ENCODE measurements at places on chromosomes 2 and 18. TPM values are rescaled to one million over a fixed set of nuclear protein-coding genes. Genes with fewer than 3 reads are reported as not detected.

The GBX2 gene
- total RNA-seq: not detected

- DNase-seq: peak; percentile 82
These were observed 590 bp downstream of the EIF2B4 start for GRCh38 chr2:27369471-27370025.

DNA sequence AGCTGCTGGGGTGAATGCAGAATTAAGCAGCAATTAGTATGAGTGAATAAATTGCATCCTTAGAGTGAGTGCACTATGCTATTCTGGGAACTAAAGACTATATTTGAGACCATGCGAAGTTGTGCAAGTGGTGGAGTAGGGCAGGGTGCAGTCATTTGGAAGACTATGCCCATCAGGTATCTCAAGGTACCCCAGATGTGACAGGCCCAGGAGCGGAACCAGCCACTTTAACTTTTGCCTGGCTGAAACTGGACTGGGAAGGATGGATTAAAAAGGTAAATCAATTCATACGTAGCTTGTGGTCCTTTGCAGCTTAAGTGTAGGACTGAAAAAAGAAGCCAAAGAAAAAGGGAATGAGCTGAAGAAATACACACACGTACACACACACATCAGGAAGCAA is 1.7 kb downstream of the KYNU start:
- no peak for DNase-seq

- DNase-seq: peak; percentile 42
These were observed 7.9 kb upstream of the INPP4A start for GRCh38 chr2:98436734-98437133.

DNA sequence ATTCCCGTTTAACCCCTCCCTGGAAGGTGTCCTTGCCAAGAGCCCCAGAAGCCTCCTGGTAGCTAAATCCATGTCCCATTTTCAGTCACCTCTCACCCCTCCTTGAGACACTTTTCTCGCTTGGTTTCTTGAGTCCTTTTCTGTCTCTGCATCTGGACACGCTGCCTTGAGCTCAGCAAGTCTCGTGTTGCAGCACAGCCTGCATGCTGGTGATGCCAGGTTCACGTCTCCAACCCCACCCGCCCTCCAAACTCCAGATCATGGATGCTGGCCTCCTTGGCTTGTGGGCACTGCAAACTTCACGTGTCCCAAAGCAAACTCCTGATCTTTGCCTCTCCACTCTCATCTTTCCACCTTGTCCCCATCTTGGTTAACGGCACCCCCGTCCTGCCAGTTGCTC is 39.3 kb downstream of the CENPO start:
- no peak for DNase-seq

DNA sequence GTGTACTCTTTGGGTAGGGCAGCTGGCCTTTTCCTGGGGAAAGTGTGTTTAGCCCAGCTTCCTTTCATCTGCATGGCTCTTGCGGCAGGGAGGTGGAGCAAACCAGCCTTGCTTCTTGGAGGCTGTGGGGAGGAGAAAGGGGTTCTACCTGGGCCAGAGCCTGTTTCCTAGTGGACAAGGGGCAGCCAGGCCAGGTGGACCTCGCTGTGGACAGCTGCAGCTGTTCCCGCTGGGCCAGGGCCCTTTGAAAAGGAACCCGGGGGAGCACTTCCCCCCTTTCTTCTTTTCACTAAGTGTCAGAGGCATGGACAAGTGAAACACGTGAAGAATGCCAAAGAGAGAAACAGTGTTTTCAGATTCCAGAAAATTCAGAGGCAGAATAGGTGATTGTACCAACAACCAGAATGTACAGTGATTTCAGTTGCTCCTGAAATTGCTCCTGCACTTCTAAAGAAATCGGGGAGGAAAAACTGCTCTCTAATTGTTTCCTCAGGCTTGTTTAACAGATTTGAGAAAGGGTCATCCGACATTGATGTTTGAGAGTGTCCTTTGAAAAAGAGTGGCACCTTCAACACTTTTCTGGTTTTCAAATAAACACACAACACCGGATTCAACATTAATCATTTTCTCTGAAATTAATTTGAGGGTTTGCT is 3.9 kb downstream of the GLI2 start:
- DNase-seq: no peak

DNA sequence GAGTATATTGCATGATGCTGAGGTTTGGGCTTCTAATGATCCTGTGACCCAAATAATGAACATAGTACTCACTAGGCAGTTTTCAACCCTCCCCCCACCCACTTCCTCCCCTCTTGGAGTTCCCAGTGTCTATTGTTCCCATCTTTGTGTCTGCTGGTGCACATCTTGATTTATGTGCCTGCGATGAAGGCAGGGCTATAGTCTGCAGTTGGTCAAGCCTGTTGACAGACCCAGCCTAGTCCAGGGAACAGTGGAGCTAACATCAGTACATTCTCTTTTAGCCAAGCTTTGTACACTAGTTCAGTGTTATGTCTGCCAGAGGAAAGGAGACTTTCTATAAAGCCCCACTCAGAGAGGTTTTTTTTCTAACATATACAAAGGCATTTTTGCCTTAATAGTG is 287.6 kb downstream of the CPS1 start:
- no peak for DNase-seq

DNA sequence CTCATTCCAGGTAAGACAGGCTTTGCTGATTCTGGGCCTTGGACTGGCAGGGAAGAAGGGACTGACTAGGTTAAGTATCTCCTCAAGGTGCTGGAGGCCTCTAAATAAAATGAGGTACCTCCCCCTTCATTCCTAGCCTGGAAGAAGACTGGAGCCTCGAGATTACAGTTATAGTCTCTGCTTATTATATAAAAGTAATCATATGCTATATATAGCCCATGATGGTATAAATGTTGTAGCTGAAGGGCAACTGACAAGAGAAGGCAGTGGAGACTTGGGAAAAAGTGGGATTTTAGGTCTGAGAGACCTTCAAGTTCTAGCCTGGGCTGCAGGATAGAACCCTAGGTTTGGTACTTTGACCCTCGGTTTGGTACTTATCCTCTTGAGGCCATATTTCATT is 248.3 kb downstream of the PLCL1 start:
- DNase-seq: no peak

The ARL5A gene
- total RNA-seq: 64.4 TPM

DNA sequence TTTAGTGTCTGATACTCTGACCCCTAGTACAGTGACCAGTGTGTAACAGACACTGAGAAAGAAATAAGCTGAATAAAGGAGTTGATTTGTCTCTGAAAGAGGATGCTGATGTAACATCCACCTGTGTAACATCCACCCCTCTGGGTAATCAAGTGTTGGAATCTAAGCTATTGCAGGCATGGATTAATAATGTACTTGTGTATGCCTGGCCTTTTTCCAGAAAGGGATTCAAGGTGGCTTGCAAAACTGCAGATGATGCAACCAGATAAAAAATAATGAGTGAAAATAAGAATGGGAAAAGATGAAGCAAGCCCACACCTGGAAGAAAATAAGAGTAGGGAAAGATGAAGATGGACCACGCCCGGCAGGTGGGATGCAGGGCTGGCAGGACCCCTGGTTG is 48.2 kb upstream of the FOXI3 start:
- no peak for DNase-seq

GRCh38 chr18:8218197-8218596 is 391.0 kb upstream of the RAB12 start:
- no peak for DNase-seq

The SERPINB12 gene
- total RNA-seq: not detected

The HOXD10 gene
- total RNA-seq: not detected

DNA sequence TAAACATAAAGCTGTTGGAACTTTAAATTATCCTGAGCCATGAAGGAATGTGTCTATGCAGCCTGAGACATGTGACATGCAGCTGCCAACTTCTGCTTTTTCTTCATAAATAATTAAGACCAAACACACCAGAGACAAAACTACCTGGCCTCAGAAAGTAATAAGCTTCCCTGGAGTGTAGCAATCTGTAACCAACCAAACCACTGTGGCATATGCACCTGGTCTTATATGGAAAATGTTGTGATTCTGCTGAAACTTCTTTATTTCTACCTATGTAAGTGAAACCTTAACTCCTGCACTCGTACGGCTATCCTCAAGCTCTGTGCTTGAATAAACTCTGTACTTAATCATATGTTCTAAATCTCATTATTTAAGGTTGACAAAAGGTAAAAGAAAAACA is 515.0 kb downstream of the TMEM182 start:
- DNase-seq: no peak

GRCh38 chr2:207883002-207883780 is 113.5 kb upstream of the FZD5 start:
- DNase-seq: no peak

DNA sequence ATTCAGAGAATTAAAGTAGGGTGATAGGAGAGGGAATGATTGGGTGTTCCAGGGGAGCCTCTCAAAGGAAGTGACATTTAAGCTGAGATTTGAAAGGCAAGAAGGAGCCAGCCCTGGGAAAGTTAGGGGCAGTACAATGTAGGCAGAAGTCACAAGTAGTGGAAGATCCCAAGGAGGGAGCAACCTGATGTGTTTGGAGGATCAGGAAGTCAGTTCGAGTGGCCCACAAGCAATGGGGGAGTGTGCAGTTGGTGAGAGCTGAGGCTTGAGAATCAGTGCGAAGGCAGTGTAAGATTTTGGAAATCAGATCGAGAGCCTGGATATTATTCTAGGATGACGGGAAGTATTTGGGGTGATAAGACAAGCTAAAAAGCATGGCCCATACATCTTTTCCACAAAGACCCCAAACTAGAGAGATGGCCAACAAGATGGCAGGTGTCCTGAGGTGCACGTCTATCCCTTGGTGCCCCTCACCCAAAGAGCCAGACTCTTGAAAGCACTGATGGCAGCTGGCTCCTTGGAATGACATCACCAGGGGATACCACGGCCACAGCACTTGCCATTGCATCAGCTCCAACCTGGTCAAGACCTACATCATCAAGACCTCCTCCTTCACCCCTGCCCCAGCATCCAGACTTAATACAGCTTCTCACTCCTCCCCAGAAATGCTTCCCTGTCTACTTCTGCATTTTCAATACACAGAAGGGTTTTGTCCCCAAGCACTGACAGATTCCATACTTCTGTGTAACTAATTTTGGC is 127.3 kb downstream of the BCL2 start:
- no peak for DNase-seq

DNA sequence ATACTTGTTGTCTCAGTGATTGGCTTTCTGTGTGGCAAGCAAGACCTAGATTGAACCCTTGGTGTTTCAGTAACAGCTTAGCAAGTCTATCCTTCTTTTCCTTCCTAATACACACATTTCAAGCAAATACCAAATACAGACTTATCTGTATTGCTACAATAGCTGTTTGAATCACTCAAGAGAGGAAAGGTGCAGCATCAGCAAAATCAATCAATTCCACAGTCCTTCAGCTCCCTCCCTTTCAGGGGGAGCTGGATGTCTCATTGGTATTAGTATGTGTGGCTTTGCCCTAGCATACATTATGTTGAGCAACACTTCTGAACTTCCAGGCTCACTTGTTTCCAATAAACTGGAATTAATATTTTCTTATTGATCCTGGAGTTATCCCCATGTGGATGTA is 323.1 kb downstream of the TMX3 start:
- DNase-seq: no peak

DNA sequence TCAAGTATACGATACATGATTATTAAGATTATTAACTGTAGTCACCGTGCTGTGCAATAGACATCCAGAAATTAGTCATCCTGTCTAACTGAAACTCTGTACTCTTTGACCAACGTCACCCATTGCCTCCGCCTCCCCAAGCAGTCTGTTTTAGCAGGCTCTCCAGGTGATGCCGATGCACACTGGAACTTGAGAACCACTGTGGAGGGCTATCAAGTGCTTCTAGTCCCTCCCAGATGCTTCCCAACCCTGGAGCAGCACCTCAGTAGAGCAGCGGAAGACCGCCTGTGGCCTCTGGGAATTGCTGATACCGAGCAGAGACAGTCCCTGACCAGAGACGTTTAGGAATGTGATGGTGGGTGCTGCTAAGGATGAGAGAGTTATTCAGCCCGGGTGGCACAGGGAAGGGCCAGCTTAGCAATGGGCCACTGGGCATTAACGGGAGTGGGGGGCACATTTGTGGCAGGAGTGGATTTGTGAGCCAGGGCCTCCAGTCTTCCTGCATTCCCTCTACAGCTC is 50.7 kb downstream of the LIPG start:
- no peak for DNase-seq

The CD8B2 gene
- total RNA-seq: not detected

DNA sequence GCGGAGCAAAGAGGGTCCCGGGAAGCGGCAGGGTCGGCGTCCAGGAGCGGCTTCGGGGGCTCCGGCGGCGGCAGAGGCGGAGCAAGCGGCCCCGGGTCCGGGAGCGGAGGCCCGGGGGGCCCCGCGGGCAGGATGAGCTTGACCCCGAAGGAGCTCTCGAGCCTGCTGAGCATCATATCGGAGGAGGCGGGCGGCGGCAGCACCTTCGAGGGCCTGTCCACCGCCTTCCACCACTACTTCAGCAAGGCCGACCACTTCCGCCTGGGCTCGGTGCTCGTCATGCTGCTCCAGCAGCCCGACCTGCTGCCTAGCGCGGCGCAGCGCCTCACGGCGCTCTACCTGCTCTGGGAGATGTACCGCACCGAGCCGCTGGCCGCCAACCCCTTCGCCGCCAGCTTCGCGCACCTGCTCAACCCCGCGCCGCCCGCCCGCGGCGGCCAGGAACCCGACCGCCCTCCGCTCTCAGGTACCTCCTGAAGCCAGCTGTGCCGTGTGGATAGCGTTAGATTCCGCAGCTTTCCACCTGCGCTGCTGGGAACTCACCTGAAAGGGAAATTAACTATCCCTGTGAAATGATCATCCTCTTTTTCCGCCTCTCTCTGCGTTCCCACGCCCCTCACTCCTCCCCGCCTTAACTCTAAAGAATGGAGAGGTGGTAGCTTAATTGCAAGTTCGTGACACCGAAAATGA is 472 bp downstream of the CNOT11 start:
- DNase-seq: peak; percentile 72

The HOXD12 gene
- not detected for total RNA-seq

DNA sequence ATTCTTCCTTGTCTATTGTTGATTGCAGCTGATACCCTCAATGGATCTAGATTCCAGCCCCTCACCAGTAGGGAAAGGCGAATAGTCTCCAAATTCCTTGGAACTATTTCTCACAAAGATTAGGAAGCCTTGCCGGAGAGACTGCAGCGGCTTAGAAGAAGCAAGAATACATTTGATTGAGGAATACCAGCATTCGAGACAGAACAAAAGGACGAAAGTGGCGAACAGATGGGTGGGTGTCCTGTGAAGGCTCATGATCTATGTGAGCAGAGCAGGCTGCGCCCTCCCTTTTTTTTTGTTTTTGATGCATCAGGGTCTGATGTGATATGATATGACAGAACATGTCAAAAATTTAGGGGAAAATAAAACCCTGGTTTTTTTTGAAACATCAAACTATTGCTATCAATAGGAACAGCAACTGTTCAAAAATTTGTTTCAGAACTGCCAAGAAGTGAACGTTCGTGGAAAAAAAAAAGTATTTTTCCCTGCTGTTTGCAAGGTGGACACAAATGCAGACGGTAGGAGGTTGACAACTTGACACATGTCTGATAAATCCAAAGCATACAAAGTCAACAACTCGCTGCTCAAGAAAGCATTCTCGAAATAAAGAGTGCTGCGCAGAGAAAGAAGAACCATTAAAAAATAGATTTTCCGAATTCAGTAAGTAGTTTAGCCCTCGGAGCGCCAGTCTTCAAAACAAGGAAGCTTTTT is 49.1 kb downstream of the PTGR3 start:
- no peak for DNase-seq
